Stimulated activated CD4-positive, alpha-beta T cell treated with anti-CD3 and anti-CD28 coated beads, TNF-alpha, amount 100 ng/mL, for 48 hours (primary cell): ENCODE measurements at places on chromosomes 3 and 15.

GRCh38 chr15:93049233-93049632 lies 39.8 kb downstream of the RGMA start:
- no peak for DNase-seq

- no peak for DNase-seq
These were observed 19.8 kb downstream of the SYNM start for GRCh38 chr15:99124641-99125040.

DNA sequence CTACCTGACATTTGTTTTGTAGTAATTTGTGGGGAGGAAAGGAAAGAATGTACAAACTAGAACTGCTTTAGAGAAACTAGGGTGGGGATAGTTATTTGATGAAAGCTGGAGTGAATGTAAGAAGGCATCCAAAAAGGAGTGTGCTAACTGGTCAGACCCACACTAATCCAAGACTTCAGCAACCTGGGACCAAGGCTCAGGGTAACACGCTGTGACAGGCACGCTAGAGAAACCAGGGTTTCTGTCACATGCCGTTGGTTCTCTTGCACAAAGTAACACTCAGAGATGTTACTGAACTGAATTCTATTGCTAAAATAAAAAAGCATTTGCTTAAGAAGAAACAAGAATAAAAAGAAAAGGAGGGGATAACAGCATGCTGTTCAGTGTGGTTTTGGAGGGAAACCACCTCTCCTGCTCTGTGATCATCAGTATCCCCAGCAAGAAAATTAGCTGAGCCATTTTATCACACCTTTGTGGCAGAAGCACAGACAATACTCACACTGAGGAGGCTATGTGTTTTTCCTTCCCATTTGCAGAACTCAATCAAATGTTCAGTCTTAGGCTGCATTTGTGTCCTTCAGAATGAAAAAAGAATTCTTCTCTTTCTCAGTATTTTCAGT lies 2.8 kb upstream of the CCDC80 start:
- DNase-seq = no peak

GRCh38 chr3:177610686-177611633 lies 413.7 kb upstream of the TBL1XR1 start:
- no peak for DNase-seq

DNA sequence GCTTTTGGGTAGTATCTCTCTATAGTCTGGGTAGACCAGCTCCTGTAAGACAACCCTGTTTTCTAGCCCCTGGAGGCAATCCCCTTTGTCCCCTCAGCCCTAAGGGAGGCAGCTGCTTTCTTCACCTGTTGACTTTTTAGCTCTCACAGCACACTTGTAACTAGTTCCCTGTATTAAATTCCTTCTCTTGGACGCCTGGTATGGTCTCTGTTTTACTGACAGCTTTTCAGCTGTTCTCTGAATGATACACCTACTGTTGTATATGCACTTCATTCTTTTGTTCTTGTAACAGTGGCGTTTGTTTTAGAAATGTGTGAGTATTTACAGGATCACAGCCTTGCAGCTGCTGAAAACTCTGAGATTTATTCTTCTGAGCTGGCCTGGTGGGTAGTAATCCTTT lies 413.0 kb upstream of the RBMS3 start:
- no peak for DNase-seq

- DNase-seq = no peak
These were observed 20.4 kb upstream of the SLC25A38 start for GRCh38 chr3:39362812-39363211.

GRCh38 chr15:82835391-82835917 lies 26.0 kb downstream of the WHAMM start:
- no peak for DNase-seq

DNA sequence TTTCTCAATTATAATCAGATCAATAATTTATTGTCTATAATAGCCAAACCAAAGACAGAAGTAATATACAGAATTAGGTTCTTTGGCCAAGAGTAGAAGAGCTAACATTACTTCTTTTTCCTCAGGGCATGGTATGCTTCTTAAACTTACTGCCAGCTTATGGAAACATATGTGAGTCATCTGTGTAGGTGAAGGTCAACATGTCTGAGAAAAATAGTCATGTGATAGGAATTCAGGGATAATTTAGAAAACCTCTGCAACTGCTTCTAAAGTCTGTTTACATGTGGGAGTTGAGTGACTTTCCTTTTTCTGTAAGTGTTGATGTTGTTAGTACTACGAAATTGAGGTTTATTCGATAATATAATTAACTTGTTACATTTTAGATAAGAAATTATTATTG lies 19.2 kb upstream of the MAP6D1 start:
- no peak for DNase-seq

DNA sequence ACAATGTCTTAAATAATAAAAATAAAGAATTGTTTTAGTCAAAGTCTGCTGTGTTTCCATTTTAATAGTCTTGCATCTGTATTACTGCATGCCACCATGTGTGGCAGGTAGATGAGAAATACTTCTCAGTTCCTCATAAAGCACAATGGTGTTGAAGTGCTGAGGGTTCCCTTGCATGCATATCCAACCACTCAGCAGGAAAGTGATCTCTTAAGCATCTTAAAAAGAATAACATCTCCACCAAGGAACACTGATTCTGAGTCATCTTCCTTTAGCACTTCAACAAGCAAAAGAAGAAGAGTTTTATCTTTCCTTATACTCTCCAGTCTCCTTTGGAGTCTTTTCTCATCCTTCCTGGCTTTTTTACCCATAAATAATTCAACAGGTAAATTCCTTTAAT lies 602.0 kb downstream of the TBL1XR1 start:
- no peak for DNase-seq

DNA sequence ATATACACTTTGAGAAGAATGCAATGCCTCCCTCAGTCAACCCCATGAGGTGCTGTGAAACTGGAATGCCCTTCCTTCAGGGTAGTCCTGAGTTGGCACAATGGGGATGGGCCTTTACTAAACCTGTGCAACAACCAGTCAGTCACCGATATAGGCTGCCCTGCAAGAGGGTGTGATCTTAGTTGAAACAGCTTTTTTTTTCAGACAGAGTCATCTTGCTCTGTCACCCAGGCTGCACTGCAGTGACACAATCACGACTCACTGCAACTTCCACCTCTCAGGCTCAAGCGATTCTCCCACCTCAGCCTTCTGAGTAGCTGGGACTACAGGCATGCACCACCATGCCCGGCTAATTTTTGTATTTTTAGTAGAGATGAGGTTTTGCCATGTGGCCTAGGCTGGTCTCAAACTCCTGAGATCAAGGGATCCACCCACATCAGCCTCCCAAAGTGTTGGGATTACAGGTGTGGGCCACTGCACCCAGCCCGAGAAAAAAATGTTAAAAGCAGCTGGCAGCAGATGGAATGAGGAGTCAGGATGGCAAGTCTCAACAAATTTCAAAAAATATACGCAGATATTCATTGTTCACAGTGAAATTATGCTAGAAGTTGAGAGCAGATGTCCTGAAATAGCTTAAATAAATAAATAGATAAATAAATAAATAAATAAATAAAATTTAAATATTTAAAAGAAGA lies 31.8 kb downstream of the MYO5A start:
- DNase-seq = peak; percentile 22

DNA sequence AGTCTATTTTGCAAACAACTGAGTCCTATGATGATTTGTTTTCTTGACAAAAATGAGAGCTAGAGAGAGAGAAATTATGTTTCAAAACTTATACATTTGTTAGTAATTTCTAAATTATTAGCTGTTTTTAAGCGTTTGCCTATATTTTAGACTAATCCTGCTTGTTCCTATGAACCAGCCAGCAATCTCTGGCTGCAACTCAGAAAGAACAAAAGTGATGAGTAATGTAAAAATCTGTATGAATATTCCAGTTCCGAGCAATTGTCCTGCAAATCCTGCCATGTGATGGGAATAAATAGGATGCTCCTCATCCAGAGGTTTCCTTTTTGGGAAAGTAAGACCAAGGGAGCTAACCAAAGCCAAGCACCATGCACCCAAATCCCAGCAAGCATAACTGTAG lies 228.3 kb upstream of the GBE1 start:
- DNase-seq = no peak

DNA sequence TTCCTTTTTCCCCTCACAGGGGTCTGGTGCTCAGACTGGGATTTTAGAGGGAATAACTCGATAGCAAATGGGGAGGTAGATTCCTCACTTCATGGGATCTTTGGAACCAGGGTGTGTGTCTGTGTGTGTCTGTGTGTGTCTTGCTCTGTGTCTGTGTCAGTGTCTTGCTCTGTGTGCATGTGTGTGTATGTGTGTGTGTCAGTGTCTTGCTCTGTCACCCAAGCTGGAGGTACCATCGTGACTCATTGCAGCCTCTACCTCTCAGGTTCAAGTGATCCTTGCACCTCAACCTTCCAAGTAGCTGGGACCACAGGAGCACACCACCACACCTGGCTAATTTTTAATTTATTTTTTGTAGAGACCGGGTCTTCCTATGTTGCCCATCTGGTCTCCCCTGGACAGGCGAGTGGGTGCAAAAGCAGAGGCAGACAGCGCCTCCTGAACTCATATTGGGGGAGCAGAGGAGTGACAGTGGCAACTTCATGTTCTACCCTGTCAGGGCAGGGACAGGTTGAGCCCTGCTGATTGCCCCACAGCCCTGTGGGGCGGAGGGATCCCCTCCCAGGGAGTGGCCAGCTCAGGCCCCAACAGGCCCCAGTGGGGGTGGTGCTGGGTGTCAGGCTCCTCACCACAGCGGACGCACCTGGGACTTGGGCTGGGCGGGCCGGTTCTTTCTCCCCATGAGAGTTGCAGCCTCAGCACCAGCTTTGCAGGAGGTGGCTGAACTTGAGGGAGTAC lies 10.4 kb upstream of the SEMA4B start:
- no peak for DNase-seq

DNA sequence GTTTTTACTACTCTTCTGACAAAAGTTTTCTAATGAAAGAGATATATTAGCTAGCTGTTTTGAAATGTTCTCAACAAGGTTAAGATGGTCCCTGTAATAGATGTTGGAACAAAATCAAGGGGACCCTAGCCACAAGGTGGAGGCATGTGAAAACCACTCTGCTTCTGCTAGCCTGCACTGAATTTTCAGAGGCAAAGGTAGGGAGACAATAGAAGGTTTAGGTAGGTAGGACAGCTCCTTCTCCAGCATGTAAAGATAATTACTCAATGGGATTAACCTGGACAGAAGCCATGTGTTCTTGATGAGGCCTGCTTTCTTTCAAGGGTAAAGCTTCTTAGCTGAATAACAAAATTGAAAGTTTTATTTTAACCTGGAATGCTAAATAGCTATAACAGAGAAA lies 333.5 kb downstream of the LSAMP start:
- DNase-seq = no peak

DNA sequence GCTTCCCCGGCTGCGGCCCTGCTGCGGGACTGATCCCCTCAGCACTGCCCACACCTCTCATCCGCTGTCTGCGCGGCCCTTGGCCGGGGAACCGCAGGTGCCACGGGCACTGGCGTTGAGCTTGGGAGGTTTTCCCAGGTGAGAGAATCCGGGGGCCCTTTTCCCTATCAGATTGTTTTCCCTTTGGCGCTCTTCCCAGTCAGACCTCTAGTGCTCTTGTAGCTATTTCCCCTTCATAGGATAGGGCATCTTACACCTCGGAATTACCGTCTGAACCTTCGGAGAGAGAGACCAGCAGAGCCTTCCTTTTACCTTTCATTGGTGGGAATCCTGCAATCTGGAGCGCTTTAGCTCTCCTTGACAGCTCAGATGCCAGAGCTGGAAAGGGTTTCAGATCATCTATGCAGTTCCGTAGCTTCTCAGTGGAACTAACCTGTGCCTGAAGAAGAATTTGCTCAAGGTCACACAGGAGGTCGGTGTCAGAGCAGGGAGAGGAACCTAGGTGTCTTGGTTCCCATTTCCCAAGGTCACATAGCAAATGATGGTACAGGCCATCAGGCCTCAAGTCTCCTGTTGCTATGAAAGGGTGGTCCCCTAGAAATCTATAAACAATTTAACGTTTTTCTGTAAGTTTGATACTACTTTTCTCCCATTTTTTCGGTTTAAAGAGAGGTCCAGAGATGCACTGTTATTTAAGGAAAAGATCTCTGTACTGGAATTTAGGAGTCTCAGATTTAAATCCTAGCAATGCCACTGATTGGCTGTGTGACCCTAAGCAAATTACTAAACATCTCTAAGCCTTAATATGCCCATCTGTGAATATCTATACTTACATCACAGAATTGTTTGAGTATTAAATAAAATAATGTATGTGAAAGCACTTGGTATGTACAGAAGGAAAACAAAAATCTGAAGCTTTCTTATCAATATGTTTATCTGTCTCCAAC lies 916 bp downstream of the IDH3A start:
- no peak for DNase-seq

GRCh38 chr15:78247911-78248310 lies 13.5 kb upstream of the ACSBG1 start:
- no peak for DNase-seq

- DNase-seq = no peak
These were observed 65.5 kb upstream of the TJP1 start for GRCh38 chr15:29887721-29888120.

- no peak for DNase-seq
These were observed 42.2 kb downstream of the CLDN18 start for GRCh38 chr3:138051947-138052802.

- DNase-seq = no peak
These were observed 493.4 kb upstream of the TGFBR2 start for GRCh38 chr3:30112902-30113484.

DNA sequence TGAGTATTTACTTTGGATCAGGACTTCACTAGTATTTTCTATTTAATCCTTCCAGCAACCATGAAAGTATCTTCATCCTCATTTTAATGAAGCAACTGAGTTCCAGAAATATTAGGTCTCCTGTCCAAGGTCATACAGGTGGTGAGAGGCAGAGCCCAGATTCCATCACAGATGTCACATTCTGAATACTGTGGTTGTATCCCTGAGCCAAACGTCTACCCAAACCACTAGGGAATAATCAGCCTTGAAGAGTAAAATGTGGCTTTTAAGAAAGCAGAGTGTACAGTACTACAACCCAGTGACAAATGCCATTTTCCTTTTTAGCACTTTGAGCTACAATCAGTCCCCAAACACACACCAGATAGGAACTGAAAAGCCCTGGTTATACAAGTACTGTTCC lies 93.3 kb upstream of the TRIM42 start:
- no peak for DNase-seq

DNA sequence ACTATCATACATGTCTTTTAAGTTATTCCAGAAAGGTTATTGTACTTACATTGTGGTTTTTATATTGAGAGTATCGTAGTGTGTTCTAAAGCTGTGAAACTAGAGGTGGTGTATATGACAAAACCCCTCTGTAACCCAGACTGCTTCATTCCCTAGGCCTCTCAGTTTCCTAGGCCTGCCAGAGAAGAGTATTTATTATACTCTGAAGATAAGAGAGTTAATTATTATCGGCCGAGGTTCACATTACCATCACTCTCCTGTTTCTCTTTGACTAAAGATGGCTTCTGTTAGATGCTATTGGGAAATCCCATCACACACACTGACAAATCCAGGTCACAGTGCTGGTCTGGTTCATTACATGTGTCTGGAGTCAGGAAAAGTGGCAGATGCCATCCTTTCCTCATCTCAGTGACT lies 20.5 kb downstream of the EXOSC7 start:
- no peak for DNase-seq

DNA sequence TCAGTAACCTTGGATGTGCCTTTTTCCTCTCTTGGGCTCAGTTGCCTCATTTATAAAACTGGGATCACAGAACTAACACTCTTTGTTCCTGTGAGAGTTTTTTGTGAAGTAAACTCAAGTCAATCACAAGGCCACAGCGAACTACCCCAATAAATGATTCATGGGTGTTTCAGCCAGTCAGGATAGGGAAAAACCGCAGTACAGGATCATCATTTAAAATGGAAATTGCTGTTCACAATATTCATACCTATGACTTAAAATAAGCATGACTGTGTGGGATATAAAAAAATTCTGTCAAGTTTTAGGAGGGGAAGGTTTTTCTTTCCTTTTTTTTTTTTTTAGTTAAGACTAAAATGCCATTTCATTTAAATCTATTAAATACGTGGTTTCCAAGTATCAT lies 238.1 kb downstream of the CHST2 start:
- DNase-seq = no peak
